ENCODE measurements at places on chromosomes 16 and 17. TPM values are rescaled to one million over a fixed set of nuclear protein-coding genes. Genes with fewer than 3 reads are reported as not detected.

ZP2 gene
- total RNA-seq = not detected

KRTAP2-1 gene
- total RNA-seq = not detected

GRCh38 chr16:25692742-25693508 is 1.2 kb downstream of the HS3ST4 start:
- peaks cover 37% of the 10 kb centered on the region for H3K4me1 ChIP-seq
- peak; percentile 54 for DNase-seq
- H3K36me3 ChIP-seq = no peaks in the 10 kb centered on the region
- peak overlapping the region; percentile 78 for H3K4me3 ChIP-seq
- H3K27ac ChIP-seq = no peak overlapping the region

DNA sequence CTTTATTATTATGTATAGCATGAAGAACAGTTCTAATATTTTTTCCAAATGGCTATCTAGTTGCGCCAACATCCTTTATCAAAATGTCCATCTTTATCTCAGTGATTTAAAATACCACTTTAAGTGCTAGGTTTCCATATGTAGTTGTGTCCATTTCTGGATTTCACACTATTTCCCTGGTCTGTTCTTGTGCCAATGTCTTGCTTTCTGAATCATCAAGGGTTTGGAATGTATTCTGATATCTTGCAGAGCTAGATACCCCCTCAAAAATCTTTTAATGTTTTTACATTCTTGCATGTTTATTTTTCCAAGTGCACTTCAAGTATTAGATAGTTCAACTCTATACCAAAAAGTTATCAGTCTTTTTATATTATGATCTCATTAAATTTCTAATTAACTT is 14.3 kb downstream of the MBTD1 start:
- no peaks in the 10 kb centered on the region for H3K27me3 ChIP-seq
- H3K36me3 ChIP-seq = peaks cover 16% of the 10 kb centered on the region
- H3K27ac ChIP-seq = no peak overlapping the region
- no peak for DNase-seq
- H3K4me1 ChIP-seq = 0 out of 2 replicates have a peak, but pooled peaks cover 3% of the 10 kb centered on the region

TMEM114 gene
- total RNA-seq = 0.60 TPM

TEX14 gene
- 1.4 TPM for total RNA-seq

DOC2A gene
- 16.4 TPM for total RNA-seq

DNA sequence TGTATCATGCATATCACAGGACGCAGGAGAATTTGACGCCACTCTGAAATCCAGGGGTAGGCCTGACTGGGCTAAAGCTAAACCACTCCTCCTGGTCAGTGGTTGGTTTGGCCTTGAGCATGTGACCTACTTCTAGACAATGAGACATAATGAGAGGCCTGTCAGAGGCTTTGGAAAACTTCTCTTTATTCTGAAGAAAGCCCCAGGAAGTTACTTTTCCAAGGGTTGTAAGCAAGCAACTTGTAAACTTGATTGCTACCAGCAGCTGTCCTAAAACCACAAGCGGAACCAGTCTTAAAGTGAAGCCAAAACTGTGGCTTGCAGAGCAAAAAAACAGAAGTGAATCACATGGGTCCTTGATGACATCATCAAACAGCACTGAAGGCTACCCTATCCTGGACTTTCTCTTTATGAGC is 138.2 kb upstream of the COX10 start:
- no peak overlapping the region for H3K4me3 ChIP-seq
- DNase-seq = no peak
- no peaks in the 10 kb centered on the region for H3K27me3 ChIP-seq

CCL7 gene
- not detected for total RNA-seq

DNA sequence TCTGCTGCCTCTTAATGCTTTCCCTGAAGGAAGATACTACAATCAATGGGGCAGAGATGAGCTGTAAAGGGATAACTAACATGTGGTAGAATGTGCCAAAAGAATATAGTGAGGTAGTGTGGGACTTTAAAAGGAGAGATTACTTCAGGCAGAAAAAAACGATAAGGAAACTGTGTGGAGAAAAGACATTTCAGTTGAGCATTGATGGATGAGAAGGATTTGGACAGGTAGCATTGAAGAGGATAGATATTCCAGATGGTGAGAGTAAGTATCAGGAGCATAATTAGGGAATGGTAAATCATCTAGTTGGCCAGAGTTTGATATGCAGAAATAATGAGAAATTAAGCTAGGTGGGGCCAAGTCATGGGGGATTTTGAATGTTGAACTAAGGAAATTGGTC is 97.3 kb downstream of the NLK start:
- H3K4me3 ChIP-seq = no peak overlapping the region
- no peak overlapping the region for H3K27ac ChIP-seq
- H3K36me3 ChIP-seq = peaks cover 9% of the 10 kb centered on the region
- DNase-seq = no peak
- no peaks in the 10 kb centered on the region for H3K27me3 ChIP-seq

DNA sequence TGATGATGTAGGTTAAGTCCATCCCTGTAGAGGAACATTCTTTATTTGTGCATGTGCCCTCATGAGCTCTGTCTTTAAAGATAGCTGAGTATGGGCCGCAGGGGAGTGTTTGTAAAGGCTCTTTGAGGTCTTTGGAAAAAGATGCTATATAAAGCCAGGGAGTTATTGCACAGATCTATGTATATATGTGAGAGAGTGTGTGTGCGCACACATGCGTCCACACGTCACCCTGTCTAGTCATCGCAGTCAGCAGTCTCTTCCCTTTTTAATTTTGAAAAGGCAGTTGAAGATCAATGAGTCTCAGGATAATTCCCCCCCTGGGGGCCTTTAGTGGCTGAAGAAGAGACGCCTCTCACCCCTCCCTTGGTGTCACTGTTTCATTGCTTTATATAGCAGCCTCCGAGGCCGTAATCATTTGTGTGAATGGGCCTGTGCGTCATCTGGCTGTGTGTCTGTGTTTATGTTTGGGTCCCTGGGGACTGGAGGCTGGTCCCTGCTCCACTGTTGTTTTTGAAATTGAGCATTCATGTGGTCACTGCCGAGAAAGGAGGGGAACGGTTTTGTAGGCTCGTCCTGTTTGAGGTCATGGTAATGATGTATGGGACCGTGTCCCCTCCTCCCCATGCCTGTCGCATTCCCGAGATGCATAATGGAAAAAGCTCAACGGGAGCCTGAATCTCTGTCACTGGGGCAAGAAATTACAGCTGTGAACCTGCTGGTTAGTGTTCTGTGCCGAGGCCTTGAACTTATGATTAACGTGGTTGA is 143.9 kb downstream of the SNX29 start:
- no peaks in the 10 kb centered on the region for H3K27me3 ChIP-seq
- no peak for DNase-seq
- H3K4me1 ChIP-seq = no peaks in the 10 kb centered on the region

DNA sequence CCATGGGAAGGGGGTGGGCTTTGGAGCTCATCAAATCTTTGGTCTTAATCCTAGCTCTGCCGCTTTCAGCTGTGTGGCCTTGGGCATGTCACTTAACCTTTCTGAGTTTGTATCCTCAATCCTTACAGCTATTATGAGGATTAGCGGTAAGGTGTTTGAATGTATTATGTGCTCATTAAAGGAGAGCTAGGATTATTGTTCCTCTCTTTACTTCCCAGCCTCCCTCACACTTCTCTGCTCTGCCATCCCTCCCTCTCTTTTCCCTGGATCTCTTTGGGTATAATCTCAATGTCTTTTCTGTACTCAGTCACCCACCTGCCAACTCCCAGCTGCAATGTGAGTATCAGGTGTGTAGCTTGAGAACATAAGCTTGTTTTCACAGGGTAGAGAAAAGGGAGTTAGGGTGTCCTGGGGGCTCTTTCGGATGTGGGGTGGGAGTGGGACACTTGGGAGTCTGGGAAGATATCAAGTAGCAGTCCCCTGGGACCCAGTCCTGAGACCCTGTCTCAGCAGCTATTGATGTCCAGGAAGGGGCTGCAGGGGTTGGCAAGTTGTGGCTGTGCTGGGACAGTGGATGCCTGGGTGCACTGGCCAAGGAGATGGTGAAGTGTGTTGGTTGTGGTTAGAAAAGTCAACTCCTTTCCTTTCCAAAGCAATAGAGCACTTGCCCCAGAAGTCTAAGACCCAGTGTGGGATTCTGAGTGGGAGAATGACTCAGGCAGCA is 1.8 kb downstream of the EFNB3 start:
- H3K27ac ChIP-seq = no peak overlapping the region
- DNase-seq = no peak
- H3K4me1 ChIP-seq = peaks cover 44% of the 10 kb centered on the region

SLC5A11 gene
- not detected for total RNA-seq

- H3K36me3 ChIP-seq = peaks cover 31% of the 10 kb centered on the region
- H3K4me1 ChIP-seq = no peaks in the 10 kb centered on the region
- DNase-seq = no peak
- no peak overlapping the region for H3K27ac ChIP-seq
Observed at GRCh38 chr16:11689031-11689840, 21.0 kb downstream of the SNN start.

NXPH3 gene
- total RNA-seq = 2.3 TPM

PSME3 gene
- total RNA-seq = 141 TPM

CLDN7 gene
- 131 TPM for total RNA-seq

- no peak overlapping the region for H3K4me3 ChIP-seq
- H3K27ac ChIP-seq = no peak overlapping the region
- H3K4me1 ChIP-seq = peaks cover 6% of the 10 kb centered on the region
- H3K36me3 ChIP-seq = no peaks in the 10 kb centered on the region
- DNase-seq = no peak
Observed at GRCh38 chr17:78144147-78144719, 2.0 kb upstream of the C17orf99 start.

- no peak overlapping the region for H3K27ac ChIP-seq
- DNase-seq = no peak
- H3K27me3 ChIP-seq = no peaks in the 10 kb centered on the region
Observed at GRCh38 chr16:54493061-54493460, 206.5 kb upstream of the IRX3 start.

DNA sequence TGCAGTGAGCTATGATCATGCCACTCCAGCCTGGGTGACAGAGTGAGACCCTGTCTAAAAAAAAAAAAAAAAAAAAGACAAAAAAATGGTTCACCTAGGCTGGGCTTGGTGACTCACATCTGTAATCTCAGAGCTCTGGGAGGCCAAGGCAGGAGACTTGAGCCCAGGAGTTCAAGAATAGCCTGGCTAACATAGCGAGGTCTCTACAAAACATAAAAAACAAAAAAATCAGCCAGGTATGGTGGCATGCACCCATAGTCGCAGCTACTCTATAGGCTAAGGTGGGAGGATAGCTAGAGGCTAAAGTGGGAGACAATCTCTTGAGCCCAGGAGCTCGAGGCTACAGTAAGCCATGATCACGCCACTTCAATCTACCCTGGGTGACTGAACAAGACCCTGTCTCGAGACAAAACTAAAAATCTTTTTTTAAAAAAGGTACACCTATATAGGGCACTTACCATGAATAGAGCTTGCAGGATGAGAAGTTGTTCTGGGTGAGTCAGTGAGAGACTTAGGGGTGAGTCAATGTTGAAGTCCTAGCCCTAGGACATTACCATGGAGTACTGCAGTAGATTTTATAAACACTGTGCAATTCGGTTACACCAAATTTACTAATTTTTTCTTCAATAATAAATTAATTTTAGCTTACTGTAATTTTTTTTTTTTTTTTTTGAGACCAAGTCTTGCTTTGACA is 19.0 kb downstream of the USP32 start:
- no peaks in the 10 kb centered on the region for H3K27me3 ChIP-seq
- peaks cover 9% of the 10 kb centered on the region for H3K36me3 ChIP-seq
- H3K4me3 ChIP-seq = no peak overlapping the region
- H3K4me1 ChIP-seq = peaks cover 24% of the 10 kb centered on the region
- DNase-seq = no peak

DNA sequence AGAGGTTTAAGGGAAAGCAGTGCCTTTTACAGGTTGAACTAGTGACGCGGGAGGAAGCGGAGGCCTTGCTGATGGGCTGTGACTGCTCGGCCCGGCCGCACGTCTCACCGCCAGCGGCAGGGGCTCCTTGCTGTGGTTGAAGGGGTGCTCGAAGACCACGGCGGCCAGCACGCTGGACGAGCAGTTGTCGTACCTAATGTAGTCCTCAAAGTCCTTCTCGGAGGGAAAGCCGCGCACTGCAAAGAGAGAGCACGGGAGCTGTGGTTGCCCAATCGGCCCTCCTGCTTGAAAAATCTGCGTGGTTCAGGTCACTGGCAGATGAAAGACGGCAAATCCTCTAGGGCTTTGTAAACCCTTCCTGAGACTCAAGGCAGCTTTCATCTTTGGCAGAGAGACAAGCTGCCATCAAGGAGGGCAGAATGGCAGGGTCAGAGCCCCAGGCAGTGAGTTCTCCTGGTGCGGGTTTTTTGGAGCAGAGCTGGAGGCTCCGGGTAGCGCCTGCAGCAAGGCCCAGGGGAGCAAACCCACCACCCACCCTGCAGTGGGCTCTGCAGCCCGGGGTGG is 16.1 kb downstream of the ABCA3 start:
- H3K27me3 ChIP-seq = no peaks in the 10 kb centered on the region
- no peaks in the 10 kb centered on the region for H3K4me1 ChIP-seq
- no peak overlapping the region for H3K4me3 ChIP-seq

GRCh38 chr17:38538906-38539305 is 66.8 kb downstream of the SRCIN1 start:
- H3K4me3 ChIP-seq = no peak overlapping the region
- no peak for DNase-seq
- H3K4me1 ChIP-seq = peaks cover 24% of the 10 kb centered on the region

DNA sequence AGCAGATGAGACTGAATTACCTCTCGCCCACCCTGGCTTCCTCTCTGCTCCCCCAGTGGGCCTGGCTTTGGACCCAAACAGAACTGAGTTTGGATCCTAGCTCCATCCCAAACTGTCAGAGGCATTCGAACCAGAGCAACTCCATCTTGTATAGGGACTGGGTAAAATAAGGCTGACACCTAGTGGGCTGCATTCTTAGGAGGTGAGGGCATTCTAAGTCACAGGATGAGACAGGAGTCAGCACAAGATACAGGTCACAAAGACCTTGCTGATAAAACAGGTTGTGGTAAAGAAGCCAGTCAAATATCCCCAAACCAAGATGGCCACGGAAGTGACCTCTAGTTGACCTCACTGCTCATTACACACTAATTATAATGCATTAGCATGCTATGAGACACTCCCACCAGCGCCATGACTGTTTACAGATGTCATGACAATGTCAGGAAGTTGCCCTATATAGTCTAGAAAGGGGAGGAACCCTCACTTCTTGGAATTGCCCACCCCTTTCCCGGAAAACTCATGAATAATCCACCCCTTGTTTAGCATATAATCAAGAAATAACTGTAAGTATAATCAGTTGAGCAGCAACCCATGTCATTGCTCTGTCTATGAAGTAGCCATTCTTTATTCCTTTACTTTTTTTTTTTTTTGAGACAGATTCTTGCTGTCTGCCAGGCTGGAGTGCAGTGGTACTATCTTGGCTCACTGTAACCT is 44.4 kb downstream of the LYRM1 start:
- H3K36me3 ChIP-seq = no peaks in the 10 kb centered on the region
- DNase-seq = no peak
- H3K27me3 ChIP-seq = no peaks in the 10 kb centered on the region
- no peak overlapping the region for H3K4me3 ChIP-seq
- H3K4me1 ChIP-seq = peaks cover 18% of the 10 kb centered on the region
- H3K27ac ChIP-seq = no peak overlapping the region

KCNH6 gene
- 2.3 TPM for total RNA-seq

GRCh38 chr17:78882540-78883088 is 20.4 kb downstream of the CEP295NL start:
- DNase-seq = no peak
- no peak overlapping the region for H3K4me3 ChIP-seq
- no peaks in the 10 kb centered on the region for H3K36me3 ChIP-seq
- H3K27me3 ChIP-seq = no peaks in the 10 kb centered on the region

GRCh38 chr17:16285646-16286008 is 67.6 kb downstream of the CENPV start:
- DNase-seq = peak; percentile 81
- no peak overlapping the region for H3K27ac ChIP-seq
- H3K27me3 ChIP-seq = peaks cover 18% of the 10 kb centered on the region

ATP1B2 gene
- 35.9 TPM for total RNA-seq

- no peak for DNase-seq
- no peak overlapping the region for H3K27ac ChIP-seq
- H3K27me3 ChIP-seq = peaks cover 3% of the 10 kb centered on the region
- H3K4me1 ChIP-seq = peaks cover 12% of the 10 kb centered on the region
- no peaks in the 10 kb centered on the region for H3K36me3 ChIP-seq
- H3K4me3 ChIP-seq = no peak overlapping the region
Observed at GRCh38 chr16:23962001-23962400, 126.2 kb downstream of the PRKCB start.

All from WTC11 (cell line).